ENCODE measurements at places on chromosomes 3 and 15.
A peak's percentile ranks its signal among the peaks of the same experiment; 100 is the strongest.

DNA sequence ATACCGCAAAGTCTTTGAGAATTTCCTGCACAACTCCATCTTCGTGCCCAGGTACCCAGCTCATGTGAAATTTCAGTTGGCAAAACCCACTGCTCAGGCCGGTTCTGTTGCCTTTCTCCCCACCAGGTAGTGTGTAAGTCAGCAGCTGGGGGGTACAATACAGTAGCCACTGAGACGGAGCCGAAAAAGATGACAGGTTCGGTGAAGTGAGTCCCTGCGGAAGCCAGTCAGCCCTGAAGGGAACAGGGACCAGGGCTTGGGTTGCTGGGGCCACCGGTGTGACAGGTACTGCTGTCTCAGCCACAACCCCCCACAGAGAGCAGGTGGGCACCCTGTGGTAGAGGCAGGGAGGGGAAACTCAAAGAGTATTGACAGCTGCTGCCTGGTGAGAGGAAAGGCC is 90.8 kb downstream of the PGPEP1L start:
- no peak for DNase-seq

GRCh38 chr15:77415450-77416147 is 4.3 kb downstream of the PEAK1 start:
- DNase-seq = no peak

GRCh38 chr3:186209810-186210752 is 101.2 kb upstream of the ETV5 start:
- peak; percentile 48 for DNase-seq

- no peak for DNase-seq
Measured at GRCh38 chr3:193313061-193313958, 65.2 kb downstream of the ATP13A5 start.

- DNase-seq = no peak
Measured at GRCh38 chr3:107430996-107431245, 53.7 kb downstream of the CCDC54 start.

GRCh38 chr3:148816981-148817525 is 10.6 kb upstream of the CPB1 start:
- no peak for DNase-seq

DNA sequence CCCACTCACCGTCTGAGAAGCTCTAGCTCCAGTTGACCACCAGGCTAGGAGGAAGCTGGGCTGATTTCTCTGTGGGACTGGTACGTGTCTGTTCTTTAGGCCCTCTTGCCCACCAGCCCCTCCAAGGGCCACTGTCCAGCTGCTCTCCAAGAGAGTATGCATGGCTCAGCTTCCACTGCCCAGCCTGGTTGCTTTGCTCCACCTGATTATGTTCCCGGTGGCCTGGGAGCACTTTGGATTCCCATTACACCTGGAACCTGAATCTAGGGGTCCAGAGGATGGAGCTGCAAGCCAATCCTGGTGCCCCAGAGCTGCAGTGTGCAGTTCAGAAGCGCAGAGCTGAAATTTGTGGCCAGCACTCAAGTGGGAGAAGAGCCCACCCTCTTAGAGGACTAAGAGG is 402.1 kb upstream of the CNTN6 start:
- DNase-seq = no peak

GRCh38 chr3:131110087-131110486 is 83.4 kb downstream of the NEK11 start:
- no peak for DNase-seq

DNA sequence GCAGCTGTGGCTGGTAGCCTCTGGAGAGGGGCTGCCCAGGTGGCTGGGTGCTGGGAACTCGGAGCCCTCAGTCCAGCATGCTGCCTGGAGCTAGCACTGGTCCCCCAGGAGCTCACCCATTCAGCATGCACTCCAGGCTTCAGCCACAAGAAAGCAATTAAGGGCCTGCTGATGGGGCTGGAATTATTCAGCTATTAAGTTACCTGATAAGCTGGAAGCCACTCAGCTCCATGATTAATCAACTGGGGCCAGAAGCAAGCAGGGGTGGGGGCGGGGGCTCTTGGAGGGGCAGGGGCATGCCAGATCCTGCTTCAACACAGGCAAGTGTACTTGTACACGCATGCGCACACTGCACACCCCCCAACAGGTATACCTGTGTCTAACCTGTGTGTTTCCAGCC is 22.1 kb upstream of the TMEM115 start:
- DNase-seq = no peak

DNA sequence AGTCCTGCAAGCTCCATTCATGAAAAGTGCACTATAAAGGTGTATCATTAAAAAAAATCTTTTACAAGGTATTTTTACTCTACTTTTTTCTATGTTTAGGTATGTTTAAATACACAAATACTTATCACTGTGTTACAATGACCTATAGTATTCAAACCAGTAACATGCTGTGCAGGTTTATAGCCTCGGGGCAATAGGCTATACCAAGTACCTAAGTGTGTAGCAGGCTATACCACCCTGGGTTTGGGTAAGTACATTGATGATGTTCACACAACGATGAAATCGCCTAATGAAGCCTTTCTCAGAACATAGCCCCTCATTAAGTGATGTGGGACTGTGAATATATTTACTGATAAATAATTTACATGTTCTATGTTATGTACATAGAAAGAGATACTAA is 104.6 kb downstream of the ATP1B3 start:
- no peak for DNase-seq

- no peak for DNase-seq
Measured at GRCh38 chr3:112365035-112365434, 32.1 kb downstream of the CD200 start.

GRCh38 chr3:57557085-57557537 is 1.0 kb downstream of the PDE12 start:
- peak; percentile 55 for DNase-seq

- DNase-seq = peak; percentile 63
Measured at GRCh38 chr15:25710184-25710583, 152.9 kb downstream of the ATP10A start.

- DNase-seq = no peak
Measured at GRCh38 chr15:100623301-100623700, 20.9 kb downstream of the ASB7 start.

GRCh38 chr3:36803091-36803791 is 38.9 kb upstream of the DCLK3 start:
- DNase-seq = no peak

GRCh38 chr3:132997404-132998185 is 40.6 kb upstream of the TMEM108 start:
- DNase-seq = no peak

DNA sequence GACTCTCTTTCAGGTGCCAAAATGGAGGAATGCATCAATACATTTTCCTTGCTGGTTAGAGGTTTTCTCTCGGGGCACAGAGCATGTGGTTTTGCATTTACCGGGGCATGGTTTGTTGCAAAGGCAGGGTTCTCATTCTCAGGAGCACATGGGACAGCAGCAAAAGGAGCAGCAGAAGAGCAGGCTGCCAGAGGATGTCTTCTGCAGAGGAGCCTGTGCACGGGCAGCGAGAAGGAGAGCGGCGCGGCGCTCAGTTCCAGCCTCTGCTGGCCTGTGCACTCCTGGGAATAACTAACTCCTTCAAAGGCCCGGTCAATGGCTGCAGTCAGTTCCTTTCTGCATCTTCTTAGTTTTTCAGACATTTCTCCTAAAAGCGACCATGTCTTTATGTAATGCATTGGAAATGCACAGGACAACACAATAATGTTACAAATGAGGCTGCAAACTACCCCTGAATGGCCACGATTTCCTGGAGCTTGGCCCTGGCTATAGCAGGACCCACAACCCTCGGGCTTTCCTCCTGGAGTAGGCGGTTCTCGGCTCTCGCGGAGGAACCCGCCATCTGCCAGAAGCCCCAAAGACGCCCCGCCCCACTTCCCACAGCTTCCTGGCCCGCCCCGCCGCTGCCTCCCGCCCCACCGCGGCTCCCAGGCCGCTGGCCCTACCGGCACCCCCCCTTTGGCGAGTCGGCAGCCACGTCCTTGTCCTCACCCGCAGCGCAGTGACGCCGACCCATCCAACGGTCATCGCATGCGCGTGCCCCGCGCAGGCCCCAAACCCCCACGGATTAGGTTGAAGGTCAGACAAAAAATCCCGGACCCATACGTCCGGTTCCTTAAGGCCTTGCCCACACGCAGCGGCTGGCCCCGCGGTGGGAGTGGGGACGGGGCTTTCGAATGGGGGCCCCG is at the start of gene C3orf62:
Gene C3orf62 (minus strand): TSS at position 758 of the 908 bp plus-strand sequence. CDS start 360 bp downstream, at position 398.
- DNase-seq = peak; percentile 25

GRCh38 chr3:42755681-42756578 is 17.1 kb downstream of the CCDC13 start:
- peak; percentile 42 for DNase-seq

- no peak for DNase-seq
Measured at GRCh38 chr3:105195260-105195659, 171.4 kb upstream of the ALCAM start.

DNA sequence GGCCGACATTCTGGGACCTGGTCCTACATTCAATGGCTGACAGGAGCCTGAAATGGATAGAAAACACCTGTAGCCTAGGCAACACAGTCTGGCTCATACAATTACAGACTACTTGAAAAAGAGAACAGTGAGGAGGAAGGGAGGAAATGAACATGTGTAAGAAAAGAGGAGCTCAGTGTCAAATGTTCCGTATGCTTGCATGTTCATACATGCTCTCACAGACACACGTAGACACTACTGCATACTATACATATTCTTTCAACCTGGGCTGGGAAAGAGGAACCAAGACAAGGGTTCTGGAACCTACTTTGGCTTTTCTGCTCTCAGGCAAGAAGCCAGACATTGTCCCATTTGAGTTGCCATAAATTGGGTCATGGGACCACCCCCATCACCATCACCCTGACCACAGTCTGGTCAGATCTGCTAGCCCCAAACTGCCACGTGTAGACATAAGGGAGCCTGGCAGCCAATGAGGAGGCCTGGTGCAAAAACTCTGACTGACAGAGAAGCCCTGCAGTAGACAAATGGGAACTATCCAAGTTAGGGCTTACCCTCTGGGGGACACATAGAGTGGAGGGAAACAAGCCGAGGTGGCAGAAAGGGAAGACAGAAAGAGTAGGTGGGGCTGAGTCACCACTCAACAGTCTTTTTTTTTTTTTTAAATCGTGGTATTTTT is 310.0 kb downstream of the SHQ1 start:
- DNase-seq = no peak

- no peak for DNase-seq
Measured at GRCh38 chr3:173410849-173411248, 13.3 kb downstream of the NLGN1 start.

- peak; percentile 9 for DNase-seq
Measured at GRCh38 chr3:115254492-115255196, 107.6 kb upstream of the ZBTB20 start.

GRCh38 chr3:124609402-124609801 is 120.8 kb upstream of the UMPS start:
- no peak for DNase-seq

DNA sequence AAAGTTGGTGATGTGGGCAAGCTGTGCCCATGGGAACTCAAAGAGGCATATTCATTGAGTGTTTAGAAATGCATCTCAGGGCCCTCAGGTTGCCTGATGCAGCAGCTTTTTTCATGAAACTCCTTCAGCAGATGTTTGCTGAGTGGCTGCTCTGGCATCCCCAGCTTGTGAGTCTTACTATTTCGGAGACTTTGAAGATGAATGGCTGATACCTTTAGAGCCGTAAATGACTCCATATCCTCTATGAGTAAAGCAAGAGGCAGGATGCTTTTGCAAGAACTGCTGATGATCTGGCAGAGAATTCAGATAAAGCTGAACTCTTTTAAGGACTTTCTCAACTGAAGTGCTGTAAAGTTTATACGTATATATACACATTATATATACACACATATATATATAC is 384.3 kb downstream of the CACNA2D3 start:
- no peak for DNase-seq

DNA sequence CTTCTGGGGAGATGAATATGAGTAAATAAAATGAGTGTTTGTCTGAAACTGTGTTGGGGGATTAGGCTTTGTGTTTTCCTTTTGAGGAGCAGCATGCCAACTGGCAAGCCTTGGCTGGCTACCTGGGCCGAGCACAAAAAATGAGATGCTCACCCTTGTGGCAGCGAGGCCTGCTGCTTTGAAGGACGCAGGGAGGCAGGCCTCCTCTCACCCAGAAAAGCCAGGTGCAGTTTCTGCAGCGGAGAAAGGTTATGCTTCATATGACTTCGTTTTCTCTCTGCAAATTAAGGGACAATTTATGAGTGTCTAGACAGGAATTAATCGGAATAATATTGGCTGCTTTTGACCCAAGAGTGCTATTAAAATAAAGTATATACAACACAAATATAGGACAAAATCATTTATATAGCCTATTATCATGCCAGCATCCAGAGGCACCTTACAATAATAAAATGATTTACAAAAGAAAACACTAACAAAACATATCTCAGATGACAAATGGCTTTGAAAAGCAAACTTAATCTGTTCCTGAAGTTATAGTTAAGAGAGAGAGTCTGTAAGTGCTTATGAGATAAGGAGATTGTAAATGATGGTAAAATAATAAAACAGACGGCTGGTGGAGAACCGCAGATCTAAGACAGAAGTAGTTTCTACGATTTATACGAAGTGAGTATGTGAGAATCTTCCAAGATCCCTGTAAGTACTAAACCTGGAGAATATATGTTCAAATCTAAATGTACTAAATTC is 682.8 kb upstream of the NR2F2 start:
- DNase-seq = no peak

- DNase-seq = peak; percentile 9
Measured at GRCh38 chr15:32936283-32936918, 218.6 kb downstream of the GREM1 start.

GRCh38 chr3:140763532-140763931 is 85.7 kb downstream of the TRIM42 start:
- DNase-seq = no peak

- DNase-seq = no peak
Measured at GRCh38 chr3:3429841-3430240, 250.3 kb upstream of the CRBN start.

- no peak for DNase-seq
Measured at GRCh38 chr15:70704731-70705130, 58.6 kb downstream of the UACA start.

DNA sequence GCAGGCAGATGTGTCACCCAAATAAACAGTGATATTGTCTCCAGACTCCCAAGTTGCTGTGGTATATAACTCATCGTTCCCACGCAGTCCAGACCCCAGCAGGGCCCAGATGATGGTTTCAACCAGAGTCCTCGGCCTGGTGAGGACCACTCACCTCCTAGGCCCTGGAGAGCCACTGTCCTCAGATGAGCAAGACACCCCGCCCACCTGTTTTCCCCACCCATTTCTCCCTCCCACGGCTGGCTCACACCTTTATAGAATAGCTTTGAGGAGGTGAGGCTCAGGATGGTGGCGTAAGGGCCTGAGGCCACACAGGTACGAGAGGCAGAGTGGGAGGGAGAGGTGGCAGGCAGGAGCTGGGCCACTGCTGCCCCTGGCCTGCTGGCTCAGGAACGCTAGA is 7.5 kb downstream of the MESP1 start:
- no peak for DNase-seq

DNA sequence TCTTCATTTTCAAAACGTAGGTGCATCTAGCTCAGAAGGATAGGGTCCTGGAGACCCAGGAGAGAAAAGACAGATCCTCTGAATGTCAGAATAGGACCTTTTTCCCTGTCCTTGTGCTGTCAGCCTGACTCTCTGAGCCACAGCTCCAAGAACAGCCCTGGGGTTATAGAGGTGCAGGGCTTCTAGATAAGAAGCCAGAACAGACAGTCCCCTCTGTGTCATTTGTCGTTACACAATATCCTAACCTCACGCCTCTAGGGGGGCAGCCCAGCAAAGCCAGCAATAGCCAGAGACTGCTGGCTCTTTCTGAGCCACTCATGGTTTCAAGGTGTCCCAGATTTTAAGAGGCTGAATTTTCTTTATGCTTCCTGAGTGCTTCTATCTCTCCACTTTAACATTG is 153.2 kb upstream of the THBS1 start:
- DNase-seq = peak; percentile 43

GRCh38 chr15:66186049-66186825 is 67.3 kb downstream of the MEGF11 start:
- DNase-seq = no peak
